T-helper 17 cell (primary cell): ENCODE measurements at places on chromosomes 2 and 18.
A peak's percentile ranks its signal among the peaks of the same experiment; 100 is the strongest.

DNA sequence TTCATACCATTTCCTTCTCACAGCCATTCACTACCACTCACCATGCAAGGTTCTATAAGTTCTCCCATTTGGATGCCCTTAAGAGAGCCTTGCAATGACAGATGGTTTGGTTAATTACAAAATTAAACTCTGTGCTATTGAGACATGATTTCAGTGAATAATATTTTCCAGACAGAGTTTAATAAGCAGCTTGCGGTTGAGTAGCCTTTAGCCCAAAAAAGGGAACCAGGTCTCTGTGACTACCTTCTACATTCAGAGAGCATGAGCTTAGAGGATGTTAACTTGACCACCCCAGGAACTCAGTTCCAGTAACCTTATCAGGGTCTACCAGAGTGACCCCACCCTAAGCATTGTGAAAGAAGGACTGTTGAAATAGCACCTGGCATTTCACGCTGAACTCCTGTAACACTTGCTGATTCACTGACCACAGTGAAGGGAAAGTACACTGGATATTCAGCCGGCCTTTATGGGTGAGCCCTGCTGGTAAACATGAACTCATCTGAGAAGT lies 1173.1 kb upstream of the ZEB2 start:
- H3K36me3 ChIP-seq: no peaks in the 10 kb centered on the region
- H3K4me3 ChIP-seq: no peak overlapping the region
- DNase-seq: no peak
- H3K4me1 ChIP-seq: no peaks in the 10 kb centered on the region

DNA sequence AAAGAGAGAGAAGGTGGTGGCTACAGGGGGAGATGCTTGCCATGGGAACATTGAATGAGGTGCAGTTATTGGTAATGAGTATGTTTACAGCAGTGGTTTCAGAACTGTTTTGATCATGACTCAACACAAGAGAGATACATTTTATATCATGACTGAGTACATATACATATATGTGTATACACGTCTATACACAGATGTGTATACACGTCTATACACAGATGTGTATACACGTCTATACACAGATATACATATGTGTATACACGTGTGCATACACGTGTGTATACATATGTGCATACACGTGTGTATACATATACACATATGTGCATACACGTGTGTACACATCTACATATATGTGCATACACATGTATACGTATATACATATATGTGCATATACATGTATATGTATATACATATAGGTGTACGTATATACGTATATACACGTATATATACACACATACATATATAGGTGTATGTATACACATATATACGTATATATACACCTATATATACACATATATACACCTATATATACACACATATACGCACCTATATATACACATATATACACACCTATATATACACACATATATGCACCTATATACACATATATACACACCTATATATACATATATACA lies 518.5 kb downstream of the TSN start:
- no peaks in the 10 kb centered on the region for H3K4me1 ChIP-seq
- H3K27me3 ChIP-seq: no peaks in the 10 kb centered on the region
- no peak overlapping the region for H3K4me3 ChIP-seq
- DNase-seq: no peak

DNA sequence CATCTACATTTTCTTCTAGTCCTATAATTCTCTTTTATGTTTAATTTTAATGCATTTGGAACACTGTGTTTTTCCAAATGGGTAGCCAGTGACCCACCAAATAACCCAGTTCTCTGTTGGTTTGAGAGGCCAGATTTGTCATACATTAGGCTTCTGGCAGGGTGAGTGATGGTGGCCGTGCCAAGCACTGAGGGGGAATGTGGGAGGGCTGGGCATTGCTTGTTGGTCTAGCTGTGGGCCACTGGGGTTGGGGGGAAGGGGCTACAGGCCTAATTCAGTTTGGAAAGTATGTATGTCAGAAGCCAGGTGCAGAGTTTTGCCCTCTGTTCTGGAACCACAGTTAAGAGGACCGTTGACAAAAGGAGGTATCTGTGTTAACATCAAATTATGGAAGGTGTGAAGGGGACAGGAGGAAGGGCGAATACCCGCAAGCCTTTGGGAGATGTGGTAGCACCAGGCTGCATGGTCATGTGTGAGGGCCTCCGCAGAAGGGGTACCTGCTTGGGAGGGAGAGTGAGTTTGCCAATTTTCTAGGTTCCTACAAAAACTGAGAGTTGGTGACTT lies 38.1 kb upstream of the SCLY start:
- no peak for DNase-seq
- H3K27ac ChIP-seq: peak overlapping the region; percentile 29
- no peak overlapping the region for H3K4me3 ChIP-seq
- H3K27me3 ChIP-seq: no peaks in the 10 kb centered on the region

- no peaks in the 10 kb centered on the region for H3K27me3 ChIP-seq
- no peak overlapping the region for H3K27ac ChIP-seq
- H3K36me3 ChIP-seq: peaks cover 9% of the 10 kb centered on the region
- peaks cover 8% of the 10 kb centered on the region for H3K4me1 ChIP-seq
- no peak overlapping the region for H3K4me3 ChIP-seq
- DNase-seq: no peak
Measured at GRCh38 chr2:46012618-46013240, 284.5 kb upstream of the EPAS1 start.

DNA sequence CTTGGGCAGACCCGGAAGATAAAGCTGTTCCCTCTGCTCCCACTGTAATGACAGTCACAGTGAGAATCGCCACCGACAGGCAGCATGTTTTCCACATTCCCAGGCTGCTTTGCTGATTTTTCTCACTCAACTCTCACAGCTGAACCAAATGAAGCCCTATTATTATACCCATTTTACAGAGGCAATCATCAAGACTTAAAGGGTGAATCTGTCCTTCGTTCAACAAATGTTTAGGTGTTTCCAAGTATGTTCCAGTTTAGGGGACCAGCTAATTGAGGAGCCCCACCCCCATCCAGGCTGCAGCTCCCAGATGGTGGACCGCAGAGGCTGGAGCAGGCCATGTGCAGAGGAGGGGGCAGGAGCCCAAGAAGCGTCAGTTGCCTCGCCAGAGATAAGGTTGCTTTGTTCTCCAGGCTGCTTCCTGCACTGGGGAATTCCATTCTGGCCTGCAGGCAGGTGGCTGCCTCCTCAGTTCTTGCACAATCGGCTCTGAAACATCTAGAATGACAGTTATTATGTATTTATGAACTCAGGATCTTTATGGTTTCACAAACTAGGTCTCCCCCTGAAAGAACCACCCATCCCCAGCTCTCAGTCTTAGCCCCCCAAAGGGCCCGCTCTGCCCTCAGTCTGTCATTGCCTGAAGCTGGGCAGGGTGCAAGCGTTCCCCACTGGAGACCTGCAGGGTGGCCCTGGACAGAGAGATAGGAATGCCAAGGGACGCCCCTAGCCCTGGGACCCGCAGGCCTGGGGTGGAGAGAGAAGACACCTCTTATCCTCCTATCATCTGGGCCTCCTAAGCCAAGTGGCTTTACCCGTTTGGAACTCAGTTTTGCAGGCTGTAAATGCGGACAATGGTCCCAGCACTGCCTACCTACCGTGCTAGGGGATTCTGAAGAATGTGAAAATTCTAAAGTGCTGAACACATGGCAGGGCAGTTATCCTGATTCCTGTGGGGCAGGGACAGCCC lies 49.1 kb upstream of the MYCN start:
- DNase-seq: no peak
- no peaks in the 10 kb centered on the region for H3K4me1 ChIP-seq
- no peak overlapping the region for H3K27ac ChIP-seq

DNA sequence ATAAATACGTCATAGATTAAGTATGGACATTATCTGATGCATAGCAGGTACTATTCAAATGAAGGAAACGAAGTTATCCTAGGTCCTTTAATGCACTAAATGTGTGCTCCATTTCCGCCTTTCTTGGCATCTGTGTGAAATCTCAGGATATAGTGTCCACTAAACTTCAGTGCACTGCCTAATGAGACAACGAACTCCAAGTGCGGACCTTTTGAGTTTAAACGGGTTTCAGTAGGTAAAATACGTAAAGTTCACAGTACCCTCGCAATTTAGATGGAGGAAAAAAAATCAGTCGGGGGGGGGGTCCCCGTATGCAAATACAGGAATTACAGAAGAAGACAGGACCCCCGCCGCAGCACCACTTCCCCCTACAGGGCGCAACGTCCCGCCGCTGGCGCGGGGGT lies 729 bp upstream of the REL start:
- DNase-seq: no peak
- H3K36me3 ChIP-seq: no peaks in the 10 kb centered on the region
- peak overlapping the region; percentile 99 for H3K4me3 ChIP-seq
- peak overlapping the region; percentile 98 for H3K27ac ChIP-seq

DNA sequence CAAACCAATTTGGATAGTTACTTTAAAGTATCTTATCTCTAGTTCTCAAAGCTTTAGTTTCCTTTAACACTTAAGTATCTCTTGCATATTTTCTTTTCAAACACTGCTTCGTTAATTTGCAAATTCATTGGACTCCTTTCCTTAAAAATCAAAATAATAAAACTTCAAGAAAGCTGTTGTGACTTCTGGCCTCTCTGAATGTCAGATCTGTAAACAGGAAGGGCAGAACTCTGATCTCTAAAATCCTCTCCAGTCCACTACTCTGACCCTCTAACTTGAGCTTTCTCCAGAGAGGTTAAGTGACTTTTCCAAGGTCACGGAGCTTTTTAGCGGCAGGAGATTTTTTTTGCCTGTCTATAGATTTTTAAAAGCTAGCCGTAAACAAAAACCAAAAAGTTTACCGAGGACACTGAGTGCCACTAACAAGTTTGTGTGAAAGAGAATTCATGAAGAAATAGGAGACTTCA lies 155.5 kb downstream of the TGIF1 start:
- no peak for DNase-seq
- no peaks in the 10 kb centered on the region for H3K27me3 ChIP-seq
- H3K36me3 ChIP-seq: no peaks in the 10 kb centered on the region
- H3K4me1 ChIP-seq: peaks cover 10% of the 10 kb centered on the region
- no peak overlapping the region for H3K27ac ChIP-seq
- no peak overlapping the region for H3K4me3 ChIP-seq
